ENCODE measurements at places on chromosomes 5 and 9. TPM values are rescaled to one million over a fixed set of nuclear protein-coding genes. Genes with fewer than 3 reads are reported as not detected.

RASEF gene
- not detected for total RNA-seq

ROR2 gene
- not detected for total RNA-seq

STING1 gene
- total RNA-seq, result 92.7 TPM

C5orf52 gene
- total RNA-seq, result not detected

IRX4 gene
- not detected for total RNA-seq

DNA sequence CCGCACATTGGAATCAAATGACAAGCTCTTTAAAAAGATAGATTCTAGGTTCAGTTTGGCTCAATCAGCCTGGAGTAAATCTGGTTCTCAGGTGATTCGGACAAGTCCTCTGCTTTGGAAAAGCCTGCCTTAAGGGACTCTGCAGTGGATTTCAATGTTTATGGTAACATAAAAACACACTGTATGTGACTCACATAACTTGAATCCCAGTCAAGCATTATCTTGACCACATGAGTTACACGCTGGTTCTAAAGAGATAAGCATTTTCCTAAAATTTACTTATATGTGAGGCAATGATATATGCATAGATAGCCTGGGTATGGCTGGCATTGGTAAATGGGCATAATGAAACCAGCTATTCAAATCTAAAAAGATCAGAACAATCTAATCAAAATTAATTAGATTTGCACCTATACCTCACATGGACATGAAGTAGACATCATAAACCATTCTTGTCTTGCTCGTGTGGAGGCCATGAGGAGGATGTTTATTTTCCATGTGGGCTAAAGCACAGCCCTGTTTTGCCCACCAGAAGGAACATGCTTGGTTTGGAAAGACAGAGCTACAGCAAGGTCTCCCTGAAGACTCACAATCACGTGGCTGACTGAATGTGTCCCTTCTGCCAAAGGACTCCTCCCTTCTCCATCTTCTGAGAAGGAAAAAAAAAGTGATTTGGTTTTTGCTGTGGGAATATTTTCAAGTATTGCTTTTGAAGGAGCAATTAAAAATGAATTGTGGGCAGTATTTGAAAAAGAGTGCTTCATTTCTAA is 351.7 kb downstream of the DIRAS2 start:
- no peak for DNase-seq

DNA sequence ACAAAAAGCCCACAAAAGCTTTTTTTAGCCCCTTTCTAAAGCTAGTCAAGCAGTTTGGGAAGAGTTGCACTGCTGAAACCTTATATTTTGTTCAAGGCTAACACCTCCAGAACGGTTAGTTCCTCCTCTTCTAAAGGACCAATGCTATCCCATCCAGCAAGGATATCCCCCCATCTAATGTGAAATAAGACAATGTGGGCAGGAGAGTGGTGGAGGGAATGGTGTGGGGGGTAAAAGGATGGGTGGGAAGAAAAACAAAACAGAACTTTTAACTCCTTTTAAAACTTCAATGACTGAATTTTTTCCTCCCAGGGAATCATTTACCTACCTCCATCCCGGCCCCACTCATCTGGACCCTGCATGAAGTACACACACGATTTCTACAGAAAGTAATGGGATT is 21.2 kb downstream of the PTCH1 start:
- no peak for DNase-seq

DNA sequence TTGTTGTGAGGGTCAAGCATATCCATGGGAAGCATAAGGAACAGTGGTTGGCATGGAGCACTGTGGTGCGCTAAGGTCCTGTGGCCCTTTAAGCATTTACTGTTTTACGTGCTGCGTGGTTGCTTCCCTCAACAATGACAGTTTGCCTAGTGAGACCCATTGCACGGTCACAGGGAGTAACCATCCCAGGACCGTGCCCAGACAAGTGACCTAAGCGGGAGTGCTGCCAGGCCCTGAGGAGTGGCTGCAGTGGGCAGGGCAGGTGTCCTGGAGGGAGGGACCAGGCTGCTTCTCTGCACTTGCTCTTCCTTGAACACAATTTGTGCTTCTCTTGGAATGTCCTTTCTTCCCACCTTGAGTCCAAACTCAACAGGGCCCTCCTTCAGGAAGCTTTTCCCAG is 64.6 kb downstream of the RGS3 start:
- no peak for DNase-seq

DNA sequence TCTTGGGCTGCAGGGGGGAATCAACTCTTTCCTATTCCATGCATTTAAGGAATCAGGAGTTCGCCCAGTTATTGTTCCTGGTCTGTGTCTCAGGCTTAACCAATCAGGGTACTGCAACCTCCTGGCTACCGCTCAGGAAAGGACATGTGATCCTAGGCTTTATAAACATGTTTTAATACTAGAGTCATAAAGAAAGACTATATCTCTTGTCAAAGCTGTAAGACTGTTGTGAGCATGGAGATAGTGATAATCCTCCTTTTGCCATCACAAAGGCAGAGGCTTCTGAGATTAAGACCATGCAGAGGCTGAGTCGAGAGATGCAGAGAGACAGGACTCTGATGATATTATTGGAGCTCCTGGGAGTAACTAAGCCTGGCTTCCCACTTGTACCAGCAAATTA is 137.0 kb downstream of the YIPF5 start:
- no peak for DNase-seq

Measured in LHCN-M2 (cell line).